ENCODE measurements at places on chromosomes 1 and 21. TPM values are rescaled to one million over a fixed set of nuclear protein-coding genes. Genes with fewer than 3 reads are reported as not detected.

The NHLH2 gene
- not detected for total RNA-seq

DNA sequence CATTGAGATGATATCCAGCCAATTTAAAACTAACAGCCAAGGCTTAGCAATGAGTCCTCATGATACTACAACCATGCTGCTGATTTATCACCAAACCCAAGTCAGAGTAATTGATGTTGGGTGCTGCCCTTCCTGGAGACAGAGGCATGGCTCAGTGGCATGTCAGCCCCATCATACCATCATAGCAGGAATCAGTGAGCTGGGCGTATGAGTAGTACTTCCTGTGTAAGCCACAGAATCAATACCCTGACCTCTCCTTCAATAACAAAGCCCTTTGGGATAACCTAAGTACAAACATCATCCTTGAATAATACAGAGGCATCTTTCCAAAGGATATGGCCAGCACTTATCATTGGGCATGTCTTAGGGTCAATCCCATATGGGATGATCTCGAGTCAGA lies 3.0 kb upstream of the LCE1E start:
- DNase-seq: no peak

GRCh38 chr1:114510274-114511031 lies 550 bp downstream of the TRIM33 start:
- DNase-seq: peak; percentile 60

DNA sequence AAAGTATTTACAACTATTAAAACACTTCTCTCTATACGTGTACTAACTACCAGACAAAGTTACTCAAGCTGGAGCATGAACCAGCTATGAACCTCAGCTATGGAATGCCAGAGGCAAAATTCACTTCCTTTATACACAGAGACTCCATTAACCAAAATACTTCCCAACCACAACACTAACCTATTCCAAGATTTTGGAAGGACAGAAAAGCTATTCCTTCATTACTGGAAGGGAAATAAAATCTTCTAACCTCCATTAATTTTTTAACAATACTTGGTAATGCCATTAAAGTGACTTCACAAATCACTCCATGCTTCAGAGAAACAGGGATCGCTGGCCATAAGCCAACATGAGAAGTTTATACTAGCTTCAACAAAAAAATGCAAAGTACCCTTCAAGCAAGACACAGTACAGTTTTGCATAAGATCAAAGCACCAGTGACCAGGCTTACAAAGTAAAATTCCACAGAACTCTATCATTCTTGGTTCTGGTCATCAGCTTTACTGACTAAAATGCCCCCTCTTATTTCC lies 58.0 kb downstream of the PUM1 start:
- DNase-seq: peak; percentile 80

GRCh38 chr1:100810360-100810759 lies 84.3 kb downstream of the EXTL2 start:
- DNase-seq: no peak

DNA sequence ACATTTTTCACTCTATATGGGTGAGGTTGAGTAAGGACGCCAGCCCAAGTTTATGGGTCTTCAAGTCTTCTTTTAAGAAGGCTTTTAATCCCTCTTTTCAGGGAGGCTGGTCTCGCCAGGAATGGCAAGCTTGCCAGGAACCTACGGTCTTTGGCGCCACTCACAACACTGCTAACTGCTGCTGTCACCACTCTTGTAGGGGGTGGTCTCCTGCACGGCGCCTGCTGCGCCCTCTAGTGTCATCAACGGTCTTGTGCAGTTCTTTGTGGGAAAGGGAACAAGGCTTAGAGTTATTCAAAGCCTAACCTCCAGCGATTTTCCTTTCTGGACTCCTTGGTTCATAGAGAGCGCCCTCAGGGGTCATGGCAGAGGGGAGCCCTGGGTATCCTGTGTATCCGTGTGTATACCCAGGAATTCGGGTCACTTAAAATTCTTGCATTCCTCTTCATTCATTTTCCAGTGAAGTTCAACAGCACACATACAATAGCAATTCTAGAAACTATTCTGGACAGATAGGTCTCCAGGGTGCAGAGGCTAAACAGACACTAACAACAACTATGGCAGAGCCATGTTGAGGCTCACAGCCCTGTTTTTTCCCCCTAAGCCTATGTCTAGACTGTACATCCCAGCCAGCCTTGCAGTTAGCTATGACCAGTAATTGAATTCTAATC lies 392.8 kb upstream of the CAMK1G start:
- DNase-seq: peak; percentile 61

GRCh38 chr1:165857046-165857801 lies 29.8 kb downstream of the UCK2 start:
- DNase-seq: no peak

DNA sequence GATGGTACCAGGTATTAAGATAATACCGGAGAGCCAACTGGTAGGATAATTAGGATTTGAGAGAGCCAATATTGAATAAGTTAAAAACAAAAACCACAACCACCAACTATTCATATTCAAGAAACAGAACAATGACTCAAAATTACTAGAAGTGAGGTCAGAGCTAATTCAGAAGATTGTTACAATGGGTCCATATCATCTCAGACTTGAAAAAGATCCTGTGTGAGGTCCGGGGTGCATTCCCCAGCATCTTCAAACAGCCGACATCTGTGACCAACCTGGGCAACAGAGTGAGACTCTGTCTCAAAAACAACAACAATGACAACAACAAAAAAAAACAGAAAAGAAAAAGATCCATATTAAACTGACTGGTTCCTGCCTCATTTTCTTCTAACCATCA lies 18.6 kb downstream of the AK2 start:
- DNase-seq: no peak

Data from SJSA1 (cell line).